ENCODE measurements at places on chromosomes 5 and 9.
A peak's percentile ranks its signal among the peaks of the same experiment; 100 is the strongest.

- DNase-seq: no peak
Measured at GRCh38 chr5:145636371-145636770, 198.8 kb downstream of the PRELID2 start.

DNA sequence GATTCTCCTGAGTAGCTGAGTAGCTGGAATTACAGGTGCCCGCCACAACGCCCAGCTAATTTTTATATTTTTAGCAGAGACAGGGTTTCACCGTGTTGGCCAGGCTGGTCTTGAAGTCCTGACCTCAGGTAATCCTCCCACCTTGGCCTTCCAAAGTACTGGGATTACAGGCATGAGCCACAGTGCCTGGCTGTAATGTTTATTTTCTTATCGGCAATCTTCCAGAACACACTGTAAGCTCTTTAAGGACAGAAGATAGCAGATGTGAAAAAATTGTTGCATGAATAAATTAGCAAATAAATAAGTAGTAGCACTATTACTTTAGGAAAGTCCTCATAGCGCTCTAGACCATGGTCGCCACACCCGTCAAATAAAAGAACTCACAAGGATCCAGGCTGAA, 100.5 kb downstream of the ENC1 start:
- DNase-seq: no peak

DNA sequence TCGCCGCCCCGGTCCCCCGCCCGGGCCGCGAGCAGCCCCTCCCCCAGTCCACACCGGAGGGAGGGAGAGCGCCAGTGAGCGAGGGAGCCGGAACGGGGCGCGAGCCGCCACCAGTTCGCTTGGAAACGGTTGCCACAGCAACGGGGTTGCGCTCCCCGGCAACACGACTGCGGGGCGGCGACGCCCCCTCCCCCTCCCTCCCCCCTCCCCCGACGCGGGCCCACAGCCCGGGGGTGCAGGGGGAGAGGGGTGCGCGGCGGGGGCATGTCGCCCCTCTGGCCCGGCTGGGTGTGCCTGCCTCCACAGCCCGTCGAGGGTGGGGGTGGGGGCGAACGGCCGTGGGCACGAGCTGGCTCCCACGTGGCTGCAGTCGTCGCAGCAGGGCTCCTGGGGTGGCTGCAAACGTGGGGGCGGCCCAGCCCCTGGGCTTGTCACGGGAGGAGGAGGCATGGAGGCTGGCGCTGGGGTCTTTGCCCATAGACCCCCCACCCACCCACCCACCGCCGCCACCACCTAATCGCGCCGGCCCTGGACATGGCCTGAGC, 524 bp downstream of the PRR7 start:
- peak; percentile 74 for DNase-seq

DNA sequence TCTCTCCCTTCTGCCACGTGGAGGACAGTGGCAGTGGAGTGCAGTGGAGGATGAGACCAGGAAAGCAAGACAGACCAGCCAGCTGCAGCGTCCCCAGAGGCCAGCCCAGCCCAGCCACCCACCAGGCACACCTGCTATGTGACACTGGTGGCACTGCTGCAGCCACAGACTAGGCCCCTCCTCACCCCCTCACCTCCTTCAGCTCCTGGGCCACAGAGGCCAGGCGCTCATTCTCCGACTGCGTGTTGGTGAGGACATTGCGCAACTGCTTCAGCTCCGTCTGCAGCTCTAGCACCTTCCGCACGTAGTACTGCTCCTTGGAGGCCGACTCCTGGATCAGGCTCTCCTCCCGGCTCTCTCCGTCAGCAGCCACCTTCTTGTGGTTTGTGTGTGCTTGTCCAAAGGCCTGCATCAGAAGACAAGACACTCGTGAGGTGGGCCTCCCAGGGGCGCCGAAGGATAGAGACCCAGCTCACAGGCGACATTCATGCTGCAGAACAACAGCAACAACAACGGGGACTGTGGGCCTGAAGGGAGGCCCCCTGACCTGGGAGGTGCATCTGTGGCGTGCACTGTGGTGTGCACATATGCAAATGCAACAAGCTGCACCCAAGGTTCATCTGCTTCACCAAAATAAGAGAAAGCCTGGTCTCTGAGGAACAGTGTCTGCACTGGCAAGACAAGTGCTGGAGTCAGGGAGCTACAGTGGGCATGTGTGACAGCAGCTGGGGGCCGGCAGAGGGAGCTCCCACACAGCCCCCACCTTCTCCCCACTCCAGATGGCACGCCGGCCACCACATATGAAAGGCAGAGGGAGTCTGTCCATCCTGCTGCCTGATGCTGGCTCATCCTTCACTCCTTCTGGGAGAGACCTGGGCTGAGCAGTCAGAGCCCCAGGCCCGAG, 35.5 kb downstream of the BICD2 start:
- DNase-seq: no peak

DNA sequence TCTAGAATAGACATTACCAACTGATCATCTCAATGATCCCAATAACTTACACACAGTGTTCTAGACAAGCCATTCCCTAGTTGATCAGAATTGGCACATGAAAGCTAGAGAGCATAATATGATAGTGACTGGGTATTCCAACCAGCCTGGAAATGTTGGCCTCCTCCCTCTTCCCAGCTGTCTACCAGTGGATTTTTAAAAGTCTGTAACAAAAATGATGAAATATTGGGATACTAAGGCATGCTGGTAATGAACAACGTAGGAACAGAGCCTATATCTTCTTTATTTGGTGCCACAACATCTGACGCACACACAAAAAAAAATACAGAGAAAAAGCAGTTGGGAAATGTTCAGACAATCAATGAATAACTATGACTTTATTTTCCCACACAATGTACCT, 34.8 kb downstream of the TRIM32 start:
- DNase-seq: no peak

GRCh38 chr9:87824216-87824875, 58.3 kb upstream of the SPATA31E1 start:
- DNase-seq: no peak

GRCh38 chr9:92706218-92706940, 36.4 kb upstream of the IPPK start:
- DNase-seq: no peak

GRCh38 chr9:90929626-90930025, 128.0 kb downstream of the SYK start:
- DNase-seq: no peak

All from foreskin fibroblast (primary cell).